ENCODE measurements at places on chromosomes 2 and 18.

- H3K4me3 ChIP-seq = no peak overlapping the region
- H3K4me1 ChIP-seq = no peaks in the 10 kb centered on the region
- no peak overlapping the region for H3K27ac ChIP-seq
Observed at GRCh38 chr2:172373766-172374165, 53.6 kb upstream of the ITGA6 start.

- no peak overlapping the region for H3K27ac ChIP-seq
- no peaks in the 10 kb centered on the region for H3K36me3 ChIP-seq
- H3K4me1 ChIP-seq = no peaks in the 10 kb centered on the region
Observed at GRCh38 chr2:34098256-34098655, 499.2 kb upstream of the FAM98A start.

DNA sequence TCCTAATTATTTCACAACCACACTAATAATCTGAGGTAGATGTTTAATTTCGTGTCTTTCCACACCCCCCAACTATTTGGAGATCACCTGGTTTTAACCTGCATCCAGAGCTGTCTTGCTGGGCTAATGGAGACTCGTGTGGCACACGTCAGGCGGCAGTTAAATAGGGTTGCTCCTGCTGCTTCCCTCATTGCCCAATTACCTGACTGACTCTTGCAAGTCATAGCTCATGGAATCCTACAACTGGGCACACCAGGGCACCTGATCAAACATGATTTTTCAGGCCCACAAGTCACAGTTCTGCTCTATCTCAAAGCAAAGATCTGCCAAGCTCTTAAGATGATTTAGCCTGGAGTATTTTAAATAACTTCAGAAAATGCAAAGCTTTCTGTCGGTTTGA lies 1430.4 kb upstream of the ACVR2A start:
- no peaks in the 10 kb centered on the region for H3K27me3 ChIP-seq
- no peak overlapping the region for H3K27ac ChIP-seq
- no peaks in the 10 kb centered on the region for H3K4me1 ChIP-seq
- no peaks in the 10 kb centered on the region for H3K36me3 ChIP-seq

DNA sequence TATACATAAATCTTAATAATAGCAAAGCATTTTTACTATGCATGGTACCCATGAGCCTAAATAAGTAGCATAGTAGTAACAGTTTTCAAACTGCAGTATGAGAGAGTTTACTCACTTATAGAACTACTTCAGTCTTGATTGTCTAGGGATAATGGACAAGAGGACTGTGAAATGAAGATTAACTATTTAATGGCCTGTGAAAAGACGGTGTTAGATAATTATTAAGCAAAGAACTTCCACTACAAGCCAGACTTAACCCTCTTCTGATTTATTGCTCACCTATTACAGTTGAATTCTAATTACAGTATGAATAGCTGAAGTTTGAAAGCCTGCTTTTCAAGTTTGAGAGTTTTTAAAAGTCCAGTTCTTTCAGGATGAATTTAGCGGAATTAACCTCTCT lies 18.9 kb downstream of the PIK3C3 start:
- H3K36me3 ChIP-seq = peaks cover 39% of the 10 kb centered on the region
- H3K27me3 ChIP-seq = no peaks in the 10 kb centered on the region
- H3K4me1 ChIP-seq = peaks cover 23% of the 10 kb centered on the region
- DNase-seq = no peak

- no peak overlapping the region for H3K27ac ChIP-seq
- no peaks in the 10 kb centered on the region for H3K27me3 ChIP-seq
- no peak for DNase-seq
- no peak overlapping the region for H3K4me3 ChIP-seq
- H3K36me3 ChIP-seq = peaks cover 45% of the 10 kb centered on the region
Observed at GRCh38 chr2:43977677-43978375, 18.0 kb downstream of the LRPPRC start.

GRCh38 chr18:70194227-70194890 lies 11.1 kb downstream of the RTTN start:
- peak overlapping the region; percentile 75 for H3K27ac ChIP-seq
- H3K27me3 ChIP-seq = no peaks in the 10 kb centered on the region
- no peak for DNase-seq

- peaks cover 5% of the 10 kb centered on the region for H3K4me1 ChIP-seq
- no peak overlapping the region for H3K4me3 ChIP-seq
- H3K27me3 ChIP-seq = no peaks in the 10 kb centered on the region
- no peak for DNase-seq
Observed at GRCh38 chr2:134366359-134366758, 112.5 kb downstream of the MGAT5 start.

DNA sequence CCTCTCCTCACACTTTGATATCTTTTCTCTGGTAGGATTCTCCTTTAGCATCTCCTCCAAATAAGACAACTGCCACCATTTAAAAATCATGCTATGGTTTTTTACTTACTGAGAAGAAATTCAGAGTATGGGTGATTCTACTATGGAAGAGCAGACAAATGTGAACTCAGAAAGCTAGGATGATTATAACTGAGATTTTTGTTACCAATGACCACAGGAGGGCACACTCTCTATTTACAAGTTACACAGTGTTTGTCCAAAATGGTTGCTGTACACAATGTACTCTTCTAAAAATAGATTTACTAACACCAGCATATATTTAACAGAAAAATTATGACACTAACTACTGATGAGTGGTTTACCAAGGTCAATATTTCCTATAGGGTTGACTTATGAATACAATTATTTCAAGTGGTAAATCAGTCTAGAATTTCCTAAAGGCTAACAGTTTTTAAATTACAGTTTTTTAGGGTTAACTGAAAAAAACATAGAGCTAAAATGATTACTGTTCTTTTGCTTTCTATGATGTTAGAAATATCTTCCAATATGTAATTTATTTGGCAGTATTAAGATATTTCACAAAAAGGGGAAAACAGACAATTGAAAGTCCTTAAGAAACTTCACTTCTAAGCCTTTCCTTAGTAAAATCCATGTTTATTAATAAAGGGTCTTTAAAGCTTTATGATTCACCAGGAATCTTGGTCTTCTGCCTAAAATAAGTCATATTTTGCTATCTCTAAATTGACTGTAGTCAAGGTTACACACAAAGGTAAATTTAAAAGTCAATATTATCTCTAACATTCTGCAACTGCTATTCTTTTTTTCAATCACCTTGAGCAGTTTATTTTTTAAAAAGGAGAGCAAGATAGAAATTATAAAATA lies 57.2 kb downstream of the MAP4K3 start:
- H3K27ac ChIP-seq = no peak overlapping the region
- no peak overlapping the region for H3K4me3 ChIP-seq
- DNase-seq = no peak
- no peaks in the 10 kb centered on the region for H3K27me3 ChIP-seq

DNA sequence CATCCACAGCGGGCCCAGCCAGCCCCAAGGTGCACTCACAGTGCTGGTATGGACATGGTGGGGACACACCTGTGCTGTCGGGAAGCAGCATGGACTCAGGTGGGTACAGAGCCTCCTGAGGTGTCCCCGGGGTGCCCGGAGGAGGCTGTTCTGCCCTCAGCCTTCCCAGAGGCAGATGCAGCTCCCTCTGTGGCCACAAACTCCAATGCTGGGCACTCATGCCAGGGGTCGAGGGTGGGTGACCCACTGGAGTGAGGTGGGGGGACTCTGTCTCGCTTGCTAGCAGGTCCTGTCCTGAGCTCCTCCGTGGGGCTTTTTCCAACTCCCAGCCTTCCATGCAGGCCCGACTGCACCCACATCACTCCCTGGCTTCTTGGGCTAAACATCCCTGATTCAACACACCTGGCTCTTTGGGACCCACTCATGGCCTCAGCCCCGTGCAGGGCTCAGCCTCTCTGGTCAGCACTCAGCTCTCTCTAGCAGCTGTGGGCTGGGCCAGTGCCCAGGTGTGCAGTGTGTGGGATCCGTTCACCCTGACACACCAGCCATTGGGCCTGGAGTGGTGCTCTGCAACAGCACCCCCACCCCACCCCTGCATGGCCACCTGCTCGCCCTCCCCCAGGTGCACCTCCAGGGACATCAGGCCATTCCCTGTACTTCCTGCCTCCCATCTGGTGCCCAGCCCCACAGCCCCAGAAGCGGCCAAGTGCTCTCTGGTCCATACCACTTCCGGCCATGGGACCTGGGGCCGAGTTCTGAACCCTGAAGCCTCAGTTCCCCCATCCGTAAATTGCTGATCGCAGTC lies 16.0 kb downstream of the RAMP1 start:
- H3K27me3 ChIP-seq = peaks cover 3% of the 10 kb centered on the region
- no peak overlapping the region for H3K4me3 ChIP-seq
- peaks cover 2% of the 10 kb centered on the region for H3K4me1 ChIP-seq

- no peak for DNase-seq
- H3K27ac ChIP-seq = no peak overlapping the region
- peaks cover 7% of the 10 kb centered on the region for H3K27me3 ChIP-seq
- H3K4me3 ChIP-seq = no peak overlapping the region
- peaks cover 30% of the 10 kb centered on the region for H3K4me1 ChIP-seq
Observed at GRCh38 chr18:49959176-49959575, 145.8 kb upstream of the ACAA2 start.

GRCh38 chr2:216632346-216632951 lies 771 bp upstream of the IGFBP2 start:
- H3K4me1 ChIP-seq = peaks cover 15% of the 10 kb centered on the region
- H3K27ac ChIP-seq = no peak overlapping the region
- no peak for DNase-seq
- peaks cover 71% of the 10 kb centered on the region for H3K27me3 ChIP-seq
- peak overlapping the region; percentile 43 for H3K4me3 ChIP-seq
